ENCODE measurements at places on chromosomes 11 and 22. TPM values are rescaled to one million over a fixed set of nuclear protein-coding genes. Genes with fewer than 3 reads are reported as not detected.
A peak's percentile ranks its signal among the peaks of the same experiment; 100 is the strongest.

DNA sequence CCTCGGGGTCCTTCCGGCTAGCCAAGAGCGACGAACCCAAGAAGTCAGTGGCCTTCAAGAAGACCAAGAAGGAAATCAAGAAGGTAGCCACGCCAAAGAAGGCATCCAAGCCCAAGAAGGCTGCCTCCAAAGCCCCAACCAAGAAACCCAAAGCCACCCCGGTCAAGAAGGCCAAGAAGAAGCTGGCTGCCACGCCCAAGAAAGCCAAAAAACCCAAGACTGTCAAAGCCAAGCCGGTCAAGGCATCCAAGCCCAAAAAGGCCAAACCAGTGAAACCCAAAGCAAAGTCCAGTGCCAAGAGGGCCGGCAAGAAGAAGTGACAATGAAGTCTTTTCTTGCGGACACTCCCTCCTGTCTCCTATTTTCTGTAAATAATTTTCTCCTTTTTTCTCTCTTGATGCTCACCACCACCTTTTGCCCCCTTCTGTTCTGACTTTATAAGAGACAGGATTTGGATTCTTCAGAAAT lies 1.9 kb upstream of the GCAT start:
- H3K4me1 ChIP-seq, result peaks cover 41% of the 10 kb centered on the region
- H3K36me3 ChIP-seq, result no peaks in the 10 kb centered on the region
- peak overlapping the region; percentile 84 for H3K4me3 ChIP-seq
- peak overlapping the region; percentile 12 for H3K27ac ChIP-seq

DNA sequence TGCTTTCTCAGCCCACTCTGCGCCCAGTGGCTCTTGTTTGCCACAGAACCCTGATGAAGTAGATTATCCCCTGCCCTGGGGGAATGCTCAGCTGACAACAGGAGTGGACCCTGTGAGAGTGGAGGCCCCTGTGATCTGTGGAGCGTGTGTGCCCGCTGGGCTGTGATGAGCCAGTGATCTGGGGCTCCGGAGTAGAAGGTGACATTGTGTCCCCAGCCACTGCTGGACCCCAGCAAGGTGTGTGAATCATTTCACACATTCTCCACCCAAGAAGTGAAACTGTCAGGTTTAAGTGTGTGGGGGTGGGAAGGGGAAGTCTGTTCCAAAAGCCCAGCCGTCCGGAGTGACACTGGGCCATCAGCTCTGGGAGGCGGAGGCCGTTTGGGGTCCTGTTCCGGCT lies 33.1 kb upstream of the GRAMD4 start:
- H3K4me1 ChIP-seq, result peaks cover 40% of the 10 kb centered on the region
- H3K27ac ChIP-seq, result peak overlapping the region; percentile 32
- no peak for DNase-seq
- no peaks in the 10 kb centered on the region for H3K36me3 ChIP-seq

GLB1L3 gene
- total RNA-seq, result 35.9 TPM

DNA sequence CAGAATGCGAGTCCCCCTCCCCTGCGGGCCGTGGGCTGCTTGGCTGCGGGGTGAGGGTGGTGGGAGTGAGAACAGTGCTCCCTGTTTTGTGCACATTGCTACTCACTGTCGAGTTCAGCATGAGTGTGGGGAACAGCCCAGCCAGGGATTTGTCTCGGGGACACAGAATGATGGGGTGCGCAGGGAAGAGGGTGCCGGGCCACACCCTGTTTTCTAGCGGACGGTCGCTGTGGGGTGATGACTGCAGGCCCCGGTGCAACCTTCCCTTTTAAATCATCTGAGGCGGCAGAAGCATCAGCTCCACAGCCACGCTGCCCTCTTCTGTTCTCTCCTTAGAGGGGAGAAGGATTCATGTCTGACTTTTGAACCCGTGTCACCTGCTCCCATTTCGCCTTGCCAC lies 1051.2 kb downstream of the TBC1D22A start:
- DNase-seq, result no peak
- H3K4me3 ChIP-seq, result no peak overlapping the region
- no peaks in the 10 kb centered on the region for H3K27me3 ChIP-seq
- peaks cover 4% of the 10 kb centered on the region for H3K36me3 ChIP-seq
- no peak overlapping the region for H3K27ac ChIP-seq

GRCh38 chr22:17891481-17892167 lies 117.4 kb upstream of the BID start:
- peak; percentile 63 for DNase-seq
- H3K4me1 ChIP-seq, result no peaks in the 10 kb centered on the region
- H3K4me3 ChIP-seq, result no peak overlapping the region

LRFN4 gene
- 70.3 TPM for total RNA-seq

All from WTC11 (cell line).